Eye (tissue), 1 donor: ENCODE measurements at places on chromosomes 4 and X.
A peak's percentile ranks its signal among the peaks of the same experiment; 100 is the strongest.

DNA sequence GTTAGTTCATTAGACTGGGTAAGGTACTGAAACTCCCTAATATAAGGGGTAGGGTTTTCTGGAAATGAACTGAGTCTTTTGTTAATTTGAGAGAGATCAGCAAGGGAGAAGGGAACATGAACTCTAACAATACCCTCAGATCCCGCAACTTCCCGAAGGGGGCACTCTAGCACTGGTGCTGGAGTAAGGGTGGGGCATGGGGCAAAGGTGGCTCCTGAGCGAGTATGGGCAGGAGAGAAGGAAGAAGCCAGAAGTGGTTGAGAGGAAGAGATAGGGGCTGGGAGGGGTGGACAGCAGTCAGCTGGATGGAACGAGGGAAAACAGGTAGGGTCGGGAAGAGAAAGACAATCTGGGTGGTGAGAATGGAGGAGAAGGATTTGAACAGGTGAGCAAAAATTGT is 183.2 kb upstream of the MAGEE2 start:
- no peak for DNase-seq

GRCh38 chr4:76233529-76233928 is 18.0 kb upstream of the FAM47E start:
- peak; percentile 44 for DNase-seq

DNA sequence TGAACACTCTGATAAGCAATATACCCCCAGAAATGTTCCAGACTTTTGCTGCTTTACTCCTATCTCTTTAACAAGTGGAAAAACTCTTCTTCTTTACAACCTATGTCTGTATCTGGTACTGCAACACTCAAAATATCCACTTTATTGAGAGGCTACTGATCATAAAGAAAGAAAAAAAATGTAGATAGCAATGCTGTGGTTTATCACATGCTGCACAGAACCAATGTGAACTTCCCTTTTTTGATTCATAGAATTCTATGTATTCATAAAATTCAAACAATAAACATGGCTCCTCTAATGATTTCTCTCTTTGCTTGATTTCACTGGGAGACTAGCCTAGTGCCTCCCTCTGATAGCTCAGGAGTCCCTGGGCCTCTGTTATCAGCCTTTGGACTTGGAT is 223.5 kb downstream of the ZNF674 start:
- no peak for DNase-seq

GRCh38 chr4:75054078-75054477 is 121.2 kb downstream of the PARM1 start:
- no peak for DNase-seq

- DNase-seq, result peak; percentile 19
Measured at GRCh38 chr4:66555301-66555700, 885.0 kb upstream of the EPHA5 start.

DNA sequence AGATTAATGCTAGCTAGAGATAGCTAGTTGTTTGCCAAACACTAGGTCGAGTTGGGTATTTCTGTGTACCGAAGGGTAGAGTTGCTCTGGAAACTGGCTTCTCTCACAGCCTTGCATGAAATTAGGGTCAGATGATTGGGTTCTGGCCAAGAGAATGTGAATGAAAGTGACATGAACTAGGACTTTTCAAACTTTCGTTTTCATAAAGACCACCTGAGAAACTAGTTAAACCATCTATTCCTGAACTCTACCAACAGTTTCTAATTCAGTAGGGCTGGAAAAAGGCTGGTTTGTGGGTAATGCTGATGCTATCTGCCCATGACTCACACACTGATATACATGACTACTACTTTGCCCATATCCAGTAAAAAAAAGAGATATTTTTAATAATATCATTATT is 157.6 kb downstream of the GASK1B start:
- DNase-seq, result no peak

- no peak for DNase-seq
Measured at GRCh38 chr4:54315561-54316538, 86.8 kb downstream of the PDGFRA start.

- DNase-seq, result no peak
Measured at GRCh38 chr4:25290490-25291067, 22.0 kb upstream of the ZCCHC4 start.

DNA sequence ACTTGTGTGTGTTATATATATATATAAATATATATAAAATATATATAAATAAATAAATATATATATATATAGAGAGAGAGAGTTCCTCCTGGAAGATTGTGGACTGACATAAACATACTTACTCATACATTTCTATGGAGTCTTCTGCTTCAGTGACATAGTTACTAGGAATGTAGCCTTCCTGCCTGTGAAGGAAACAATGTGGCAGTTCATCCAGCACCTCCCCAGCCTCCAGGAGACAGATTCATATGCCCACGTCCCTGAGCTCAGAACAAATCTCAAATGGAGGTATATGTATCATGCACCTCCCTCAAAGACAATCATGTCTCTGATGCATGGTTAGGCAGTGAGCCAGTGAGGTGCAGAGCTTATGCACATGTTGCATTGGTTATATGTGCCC is 11.4 kb upstream of the TIMM8A start:
- no peak for DNase-seq

DNA sequence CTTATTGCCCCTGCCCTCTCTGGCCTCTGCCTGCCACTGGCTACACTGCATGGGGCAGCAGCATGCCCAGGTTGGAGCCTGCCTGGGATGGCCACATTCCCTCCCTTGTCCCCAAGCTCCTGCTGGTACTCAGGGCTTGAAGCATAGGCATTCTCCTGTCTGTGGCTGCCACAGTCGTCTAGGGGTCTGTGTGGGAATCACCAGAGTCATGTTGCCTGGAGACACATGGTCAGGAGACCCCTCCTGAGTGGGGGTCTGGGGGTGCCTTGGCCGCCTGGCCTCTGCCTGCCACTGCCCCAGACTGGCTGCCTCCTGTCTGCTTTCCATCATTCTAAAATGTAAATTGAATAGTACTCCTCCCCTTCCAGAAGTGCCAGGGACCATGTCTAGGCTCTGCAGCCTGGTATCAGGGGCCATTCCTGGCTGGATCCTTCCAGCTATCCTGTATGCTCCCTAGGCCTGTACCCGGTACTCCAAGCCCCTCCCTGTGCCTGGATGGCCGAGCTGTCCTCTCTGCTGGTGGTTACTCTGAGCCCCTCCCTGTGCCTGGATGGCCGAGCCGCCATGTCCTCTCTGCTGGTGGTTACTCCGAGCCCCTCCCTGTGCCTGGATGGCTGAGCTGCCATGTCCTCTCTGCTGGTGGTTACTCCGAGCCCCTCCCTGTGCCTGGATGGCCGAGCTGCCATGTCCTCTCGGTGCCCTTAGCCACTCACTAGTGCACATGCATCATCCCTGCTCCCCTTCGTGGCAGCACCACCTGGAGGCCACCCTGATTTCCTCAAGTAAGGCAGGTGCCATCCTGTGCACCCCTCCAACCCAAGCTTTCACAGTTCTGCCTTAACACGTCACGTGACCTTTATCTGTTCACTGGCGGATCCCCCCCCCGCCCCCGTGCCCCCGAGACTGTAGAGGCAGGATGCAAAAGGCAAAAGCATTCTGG is 5.5 kb upstream of the NKX1-1 start:
- no peak for DNase-seq

- no peak for DNase-seq
Measured at GRCh38 chr4:167885872-167886271, 206.5 kb upstream of the ANXA10 start.

DNA sequence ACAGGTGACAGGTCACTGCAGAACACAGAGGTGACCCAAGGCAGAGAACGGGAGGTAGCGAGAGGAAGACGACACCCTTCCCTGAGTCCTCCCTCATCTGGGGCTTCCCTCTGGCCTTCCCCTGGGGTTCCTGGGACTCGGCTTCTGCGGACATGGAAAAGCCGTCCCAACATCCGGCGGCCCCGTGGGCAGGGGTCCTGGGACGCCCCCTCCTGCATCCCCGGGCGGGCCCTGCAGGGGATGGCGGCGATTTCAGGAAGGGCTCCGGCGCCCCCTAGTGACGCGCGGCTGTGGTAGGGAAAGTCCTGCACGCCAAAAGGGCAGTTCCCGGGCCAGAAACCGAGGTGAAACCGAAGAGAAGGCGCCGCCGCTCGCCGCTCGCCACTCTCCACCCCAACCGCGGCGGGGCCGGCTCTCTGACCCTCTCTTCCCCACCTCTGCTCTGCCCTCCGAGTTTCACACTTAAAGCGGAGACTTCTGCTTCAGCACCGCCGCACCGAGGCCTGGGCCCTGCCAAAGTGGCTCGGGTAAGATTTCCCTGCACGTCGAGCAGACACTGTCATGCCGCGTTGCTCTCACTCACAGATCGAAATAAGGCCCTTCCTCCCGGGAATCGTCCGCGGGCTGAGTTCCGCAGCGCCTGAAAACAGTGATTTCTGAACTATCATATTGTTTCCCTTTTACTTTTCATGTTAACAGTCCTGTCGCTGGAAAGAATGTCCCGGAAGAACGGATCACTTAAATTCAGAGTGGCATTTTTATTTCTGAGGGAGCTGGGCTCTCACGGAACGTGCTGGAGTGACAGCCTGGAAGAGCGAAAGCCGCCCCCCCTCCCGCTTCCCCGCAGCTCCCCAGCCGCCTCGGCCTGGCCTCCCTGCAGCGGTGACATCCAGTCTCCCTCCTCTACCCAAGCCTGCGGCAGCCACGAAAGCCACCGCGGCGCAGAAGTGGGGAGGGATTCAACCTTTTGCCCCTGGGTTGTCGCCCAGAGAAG is 110.6 kb downstream of the DCTD start:
- DNase-seq, result peak; percentile 95

DNA sequence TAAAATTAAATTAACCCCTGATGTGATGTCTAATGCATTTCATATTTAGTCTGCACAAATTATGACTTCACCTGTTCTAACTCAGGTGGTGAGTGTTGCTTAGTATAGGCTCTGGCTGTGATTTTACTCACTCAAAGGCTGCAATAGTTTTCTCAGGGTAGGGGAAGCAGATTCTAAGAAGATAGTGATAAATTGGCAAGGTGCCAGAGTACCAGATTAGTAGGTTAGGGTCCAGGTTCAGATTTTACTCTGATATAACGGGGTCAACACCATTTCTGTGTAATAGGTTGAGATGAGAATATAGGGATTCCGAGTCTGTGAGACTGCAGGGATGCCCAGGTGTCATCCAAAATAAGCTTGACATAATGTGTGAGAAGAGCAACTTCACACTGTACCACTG is 1049.6 kb downstream of the STIM2 start:
- DNase-seq, result no peak

- DNase-seq, result no peak
Measured at GRCh38 chr4:130077275-130077674, 981.3 kb downstream of the C4orf33 start.
